CD4-positive, alpha-beta T cell treated with Interleukin-4 for 4 hours (primary cell): ENCODE measurements at places on chromosomes 13 and 19.

DNA sequence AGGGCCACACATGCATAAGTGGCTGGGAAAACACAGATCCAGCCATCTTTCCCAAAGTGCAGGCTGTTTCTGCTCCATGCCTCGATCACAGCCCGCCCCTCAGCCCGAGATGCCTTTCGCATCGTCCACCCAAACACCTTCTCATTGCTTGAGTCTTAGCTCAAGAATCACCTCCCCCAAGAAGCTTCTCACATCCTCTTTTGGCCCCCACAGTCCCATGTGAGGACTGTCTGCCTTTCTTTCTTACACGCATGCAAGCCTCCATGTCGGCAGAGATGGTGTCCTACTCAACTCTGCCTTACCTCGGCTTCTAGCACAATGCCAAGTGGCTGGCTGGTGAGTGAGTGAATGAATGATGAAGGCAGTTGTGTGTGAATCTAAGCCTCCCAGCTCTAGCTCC lies 18.1 kb upstream of the GSX1 start:
- DNase-seq = no peak

- DNase-seq = no peak
Observed at GRCh38 chr19:29294343-29294811, 81.4 kb upstream of the UQCRFS1 start.

DNA sequence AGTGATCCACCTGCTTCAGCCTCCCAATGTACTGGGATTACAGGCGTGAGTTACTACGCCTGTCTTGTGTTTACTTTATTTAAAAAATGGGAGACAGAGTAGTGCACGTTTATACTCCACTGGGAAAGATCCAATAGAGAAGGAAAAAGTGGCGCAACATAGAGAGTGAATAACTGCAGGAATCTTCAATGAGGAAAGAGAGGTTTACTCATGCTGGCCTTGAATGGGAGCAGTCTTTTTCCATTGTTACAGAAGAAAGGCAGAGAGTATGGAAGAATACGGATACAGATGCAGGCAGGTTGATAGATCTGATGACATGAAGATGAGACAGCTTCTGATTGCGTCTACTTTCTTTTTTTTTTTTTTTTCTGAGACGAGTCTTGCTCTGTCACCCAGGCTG lies 4.6 kb upstream of the WDFY2 start:
- no peak for DNase-seq

DNA sequence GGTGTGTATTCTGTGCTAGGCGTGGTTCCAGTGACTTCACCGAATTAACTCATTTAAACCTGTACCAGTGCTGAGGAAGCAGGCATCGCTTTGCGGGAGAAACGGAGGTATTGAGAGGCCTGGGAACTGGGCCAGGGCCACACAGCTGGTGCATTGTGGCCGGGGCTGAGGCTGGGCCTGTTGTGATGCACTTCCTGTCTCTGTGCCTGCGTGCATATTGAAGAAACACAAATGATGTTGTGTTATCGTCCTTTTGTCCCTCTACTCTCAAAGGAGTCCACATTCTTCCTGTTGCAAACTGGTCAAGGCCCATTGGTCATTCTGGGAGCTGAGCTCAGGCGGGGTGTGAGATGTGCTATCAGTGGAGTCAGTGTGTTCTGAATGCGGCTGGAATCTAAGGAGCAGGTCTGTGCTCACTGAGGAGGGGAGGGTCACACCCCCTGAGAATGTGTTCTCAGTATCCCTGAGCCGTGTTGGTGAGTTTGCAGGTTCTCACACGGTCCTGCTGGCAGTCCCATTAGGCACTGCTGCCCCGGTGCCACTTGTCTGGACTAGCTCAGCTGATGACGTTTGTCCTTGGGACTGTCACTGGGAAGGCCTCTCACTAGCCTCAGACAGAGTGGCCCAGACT lies 62.1 kb downstream of the ARHGEF7 start:
- DNase-seq = peak; percentile 50

- no peak for DNase-seq
Observed at GRCh38 chr19:15283141-15283883, 49.0 kb downstream of the BRD4 start.

DNA sequence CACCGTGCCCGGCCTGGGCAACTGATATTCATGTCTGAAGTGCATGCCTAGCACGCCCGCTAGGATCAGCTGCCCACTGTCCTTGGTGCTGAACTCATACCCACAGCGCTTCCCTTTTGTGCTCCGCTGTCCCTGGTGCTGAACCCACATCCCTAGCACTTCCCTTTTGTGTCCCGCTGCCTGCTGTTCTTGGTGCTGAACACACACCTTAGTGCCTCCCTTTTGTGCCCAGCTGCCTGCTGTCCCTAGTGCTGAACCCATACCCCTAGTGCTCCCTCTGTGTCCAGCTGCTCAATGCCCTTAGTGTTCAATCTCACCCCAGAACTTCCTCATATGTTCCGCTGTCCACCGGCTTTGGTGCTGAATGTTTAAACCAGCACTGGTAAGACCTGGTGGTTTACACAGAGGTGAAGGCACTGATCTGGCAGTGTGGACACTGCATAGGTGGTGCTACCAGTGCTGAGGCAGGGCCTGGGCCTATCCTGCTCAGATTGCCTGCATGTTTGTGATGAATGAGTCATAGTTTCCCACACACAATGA lies 26.3 kb upstream of the SIGLEC11 start:
- DNase-seq = peak; percentile 72

DNA sequence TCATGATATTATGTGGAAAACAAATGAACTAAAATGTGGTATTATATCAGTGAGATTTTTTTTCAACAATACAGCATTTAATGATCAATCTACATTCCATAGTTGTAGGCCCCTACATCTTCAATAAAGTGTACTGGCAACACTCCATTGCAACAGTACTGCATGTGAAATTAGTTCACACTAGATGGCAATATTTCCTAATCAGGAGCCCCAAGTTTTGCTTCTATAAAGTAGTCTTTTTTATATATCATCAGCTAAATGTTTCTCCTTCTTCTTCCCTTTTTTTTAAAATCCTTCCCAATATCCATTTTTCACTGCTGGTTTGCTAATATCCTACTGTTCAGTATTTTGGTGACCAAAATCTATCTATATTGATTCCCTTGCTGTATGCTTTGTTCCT lies 528.3 kb upstream of the ATXN8OS start:
- no peak for DNase-seq

- no peak for DNase-seq
Observed at GRCh38 chr13:46633416-46633815, 80.4 kb downstream of the LRCH1 start.

- peak; percentile 67 for DNase-seq
Observed at GRCh38 chr19:2636897-2637683, 65.4 kb downstream of the GNG7 start.

GRCh38 chr13:74153316-74153715 lies 19.1 kb upstream of the KLF12 start:
- no peak for DNase-seq

GRCh38 chr19:19111967-19112580 lies 26.2 kb downstream of the TMEM161A start:
- DNase-seq = no peak

DNA sequence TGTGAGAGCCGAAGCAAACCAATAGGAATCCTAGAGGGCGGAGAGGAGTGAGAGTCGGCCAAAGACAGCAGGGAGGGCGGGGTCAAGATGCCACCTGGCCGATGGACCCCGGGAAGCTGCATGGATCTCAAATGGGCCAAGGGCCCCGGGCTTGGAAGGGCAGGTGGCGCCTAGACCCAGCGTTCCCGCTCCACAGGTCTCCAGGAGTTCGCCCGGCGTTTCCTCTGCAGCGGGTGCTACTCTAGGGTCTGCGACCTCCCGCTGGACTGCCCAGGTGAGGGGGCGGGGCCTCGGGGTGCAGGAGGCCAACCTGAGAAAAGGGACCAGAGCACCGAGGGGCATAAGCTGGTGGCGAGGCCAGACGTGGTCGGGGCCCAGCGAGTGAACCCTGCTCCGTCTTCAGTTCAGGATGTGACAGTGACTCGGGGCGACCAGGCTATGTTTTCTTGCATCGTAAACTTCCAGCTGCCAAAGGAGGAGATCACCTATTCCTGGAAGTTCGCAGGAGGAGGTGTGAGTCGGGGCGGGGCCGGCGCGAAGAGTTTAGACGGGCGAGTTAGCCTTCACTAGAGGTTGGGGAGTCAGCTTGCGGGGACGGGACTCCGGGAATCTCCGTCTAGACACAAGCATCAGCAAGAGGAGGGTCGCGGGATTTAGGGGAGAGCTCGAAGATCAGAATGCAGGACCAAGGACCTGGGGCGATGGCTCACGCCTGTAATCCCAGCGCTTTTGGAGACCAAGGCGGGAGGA lies 9.9 kb downstream of the SPACA6 start:
- no peak for DNase-seq

DNA sequence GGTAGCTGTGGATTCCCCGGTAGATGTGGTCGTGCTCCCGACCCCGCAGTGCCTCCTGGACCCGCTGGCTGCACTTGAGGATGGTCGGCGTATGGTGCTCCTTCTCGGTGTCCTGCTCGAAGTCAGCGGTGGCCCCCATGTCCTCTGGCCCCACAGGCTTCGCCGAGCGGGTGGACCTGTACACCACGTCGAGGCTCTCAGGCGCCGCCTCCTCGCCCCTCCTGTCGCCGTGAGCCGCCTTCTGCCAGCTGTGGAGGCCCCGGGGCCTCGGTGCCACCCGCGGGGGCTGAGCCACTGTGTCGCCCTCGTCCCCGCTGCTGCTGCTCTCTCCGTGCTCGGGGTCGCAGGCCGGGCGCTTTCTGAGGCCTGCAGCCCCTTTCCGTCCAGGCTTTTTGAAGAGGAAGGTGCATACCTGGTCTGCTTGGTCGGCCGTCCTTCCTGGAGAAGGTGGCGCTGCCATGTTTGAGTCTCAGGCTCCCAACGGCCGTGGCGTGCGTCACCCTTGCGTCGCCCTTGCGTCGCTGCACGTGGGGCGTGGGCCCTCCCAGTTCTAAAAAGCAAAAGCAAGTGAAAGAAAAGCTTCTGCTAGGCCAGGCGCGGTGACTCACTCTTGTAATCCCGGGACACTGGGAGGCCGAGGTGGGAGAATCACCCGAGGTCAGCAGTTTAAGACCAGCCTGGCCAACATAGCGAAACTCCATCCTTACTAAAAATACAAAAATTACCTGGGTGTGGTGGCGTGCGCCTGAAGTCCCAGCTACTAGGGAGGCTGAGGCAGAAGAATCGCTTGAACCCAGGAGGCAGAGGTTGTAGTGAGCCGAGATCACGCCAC lies at the start of gene RNF113B:
Gene RNF113B, minus strand, starts transcription at position 493 of the 832 bp plus-strand sequence. Its CDS starts 33 bp downstream, at position 460.
- DNase-seq = no peak

- DNase-seq = no peak
Observed at GRCh38 chr19:31668921-31669320, 319.7 kb upstream of the TSHZ3 start.

DNA sequence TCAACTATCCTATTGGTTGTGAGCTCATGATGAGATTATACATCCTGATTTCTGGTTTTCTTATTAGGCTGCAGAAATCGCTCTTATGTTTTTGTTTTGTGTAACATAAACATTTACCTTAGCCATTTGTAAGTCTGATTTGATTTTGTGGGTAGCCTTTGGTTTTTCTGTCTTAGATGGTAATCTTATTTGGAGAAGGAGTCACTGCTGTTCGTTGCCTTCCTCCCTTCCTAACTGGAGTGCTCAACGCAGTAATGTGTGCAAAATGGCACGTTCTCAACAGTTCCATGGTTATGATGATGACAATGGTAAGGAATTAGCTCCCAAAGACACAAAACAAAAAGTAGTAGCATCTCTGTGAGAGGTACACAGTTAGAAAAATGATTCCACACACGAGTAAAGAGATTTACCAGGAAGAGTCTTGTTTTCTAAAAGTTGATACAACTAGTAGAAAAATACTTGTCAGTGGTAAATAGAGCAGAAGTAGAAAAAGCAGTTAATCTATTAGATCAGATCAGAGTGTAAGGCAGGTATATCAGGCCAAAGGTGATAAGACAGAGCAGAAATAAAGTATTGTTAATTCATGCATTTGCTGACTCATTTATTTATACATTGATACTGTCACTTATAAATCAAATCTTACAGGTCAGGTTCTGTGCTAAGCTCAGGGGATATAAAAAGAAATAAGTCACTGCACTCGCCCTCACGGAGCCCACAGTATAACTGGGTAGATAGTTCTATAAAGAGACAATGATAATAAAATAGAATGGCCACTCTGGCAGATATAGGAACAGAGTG lies 270.0 kb downstream of the NALCN start:
- no peak for DNase-seq

DNA sequence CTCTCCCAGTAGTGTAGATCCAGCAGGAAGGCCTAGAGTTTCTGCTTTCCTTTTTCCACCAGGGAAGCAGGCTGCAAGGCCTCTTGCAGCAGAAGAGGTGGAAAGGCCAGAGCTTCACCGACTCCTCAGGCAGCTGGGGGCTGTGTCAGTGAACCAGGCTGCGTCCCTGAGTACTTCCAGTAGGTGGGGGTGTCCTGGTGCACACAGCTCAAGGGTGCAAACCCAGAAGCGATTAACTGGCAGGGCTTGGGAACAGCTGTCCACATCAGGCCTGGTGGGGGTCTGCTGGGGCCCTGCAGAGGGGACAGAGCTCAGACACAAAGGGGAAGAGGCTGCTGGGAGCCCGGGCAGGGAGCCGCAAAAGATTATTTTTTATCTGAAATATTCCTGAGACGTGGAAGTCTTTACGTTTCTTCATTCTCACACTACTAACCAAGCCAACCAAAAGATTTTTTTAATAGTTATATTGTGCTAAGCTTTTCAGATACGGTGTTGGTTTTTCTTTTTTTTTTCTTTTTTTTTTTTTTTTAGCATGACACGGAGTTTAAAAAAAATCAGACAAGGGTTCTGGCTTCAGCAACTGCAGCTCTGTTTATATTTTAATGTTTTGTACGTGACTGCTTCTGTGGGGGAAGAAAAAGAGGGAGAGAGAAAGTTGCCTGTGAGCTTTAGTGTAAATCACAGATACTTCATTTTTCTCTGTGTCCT lies 11.0 kb downstream of the TSHZ3 start:
- DNase-seq = peak; percentile 11

- no peak for DNase-seq
Observed at GRCh38 chr19:15253513-15253912, 21.3 kb upstream of the EPHX3 start.

GRCh38 chr13:104289400-104289799 lies 1223.2 kb upstream of the SLC10A2 start:
- no peak for DNase-seq

GRCh38 chr19:28301961-28302360 lies 911.0 kb downstream of the UQCRFS1 start:
- DNase-seq = no peak

- no peak for DNase-seq
Observed at GRCh38 chr13:71814806-71815360, 52.1 kb downstream of the DACH1 start.

DNA sequence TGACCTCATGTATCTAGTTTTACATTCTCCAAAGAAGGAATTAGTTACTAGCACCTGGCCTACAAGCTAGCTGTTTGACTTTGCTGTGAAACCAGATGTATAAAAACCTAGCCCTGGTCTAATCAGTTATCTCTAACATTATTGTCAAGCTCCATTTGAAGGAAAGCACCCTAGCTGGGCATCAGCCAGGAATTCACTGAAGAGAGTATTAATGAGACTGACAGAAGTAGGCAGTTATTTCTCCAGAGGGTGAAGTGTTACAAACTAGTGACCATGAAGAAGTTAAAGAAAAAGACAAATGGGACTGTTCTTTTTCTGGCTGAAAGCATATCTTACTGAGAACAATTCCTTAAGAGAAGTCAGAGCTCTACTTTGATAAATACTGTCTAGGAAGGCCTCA lies 2529.3 kb upstream of the PCDH20 start:
- no peak for DNase-seq
